ENCODE measurements at places on chromosomes 1 and 21. TPM values are rescaled to one million over a fixed set of nuclear protein-coding genes. Genes with fewer than 3 reads are reported as not detected.

Gene NGF
- polyA plus RNA-seq = 2.1 TPM

Gene RPS6KA1
- 21.6 TPM for polyA plus RNA-seq

DNA sequence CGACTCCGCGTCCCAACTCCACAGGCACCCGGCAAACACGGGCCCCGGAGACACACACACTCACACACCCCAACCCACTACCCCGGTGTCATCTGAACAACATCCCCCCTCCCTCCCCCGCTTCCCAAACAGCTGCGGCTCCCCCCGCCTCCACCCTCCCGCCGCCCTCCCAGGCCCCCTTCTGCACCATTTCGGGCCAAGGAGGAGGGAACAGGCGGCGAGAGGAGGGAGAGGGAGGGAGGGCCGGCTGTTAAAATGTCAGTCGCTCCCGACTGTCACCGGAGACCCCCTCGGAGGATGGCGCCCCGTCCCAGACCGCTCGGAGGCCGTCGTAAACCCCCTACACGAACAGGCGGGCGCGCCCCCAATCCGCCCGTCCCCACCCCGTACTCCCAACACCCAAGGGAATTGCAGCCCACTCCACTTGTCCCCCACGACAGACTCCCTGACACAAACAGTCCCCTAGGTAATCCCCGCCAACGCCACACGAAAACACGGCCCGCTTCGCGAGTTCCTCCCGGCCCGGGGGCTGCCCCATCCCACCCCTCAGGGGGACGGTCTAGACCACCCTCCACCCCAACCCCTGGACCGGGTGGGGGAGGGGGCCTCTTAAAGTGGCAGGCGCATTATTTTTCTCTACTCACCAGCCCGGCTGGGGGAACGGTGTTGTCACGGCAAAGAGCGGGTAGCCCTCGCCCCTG lies 583 bp downstream of the MEF2D start:
- DNase-seq = no peak

DNA sequence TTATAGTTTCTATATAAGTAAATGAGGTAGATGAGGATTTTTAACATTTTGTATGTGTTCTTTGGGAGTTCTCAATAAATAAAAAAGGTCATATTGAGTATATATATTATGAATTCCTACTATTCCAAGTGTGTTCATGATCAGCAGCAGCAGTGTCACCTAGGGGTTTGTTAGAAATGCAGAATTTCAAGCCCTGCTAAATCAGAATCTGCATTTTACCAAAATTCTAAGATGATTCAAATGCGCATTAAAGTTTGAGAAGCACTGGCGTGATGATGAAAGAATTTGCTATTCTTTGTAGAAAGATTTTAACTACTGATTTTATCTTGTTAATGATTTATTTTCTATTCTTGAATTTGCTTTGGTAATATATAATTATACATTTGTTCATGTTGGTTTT lies 28.7 kb downstream of the F3 start:
- no peak for DNase-seq

Data from right renal cortex interstitium (tissue), 3 donors.